ENCODE measurements at places on chromosomes 2 and 18. TPM values are rescaled to one million over a fixed set of nuclear protein-coding genes. Genes with fewer than 3 reads are reported as not detected.

FOXI3 gene
- not detected for total RNA-seq

GPD2 gene
- total RNA-seq: 112 TPM

ABCA12 gene
- total RNA-seq: 0.23 TPM

EIF2AK2 gene
- total RNA-seq: 76.4 TPM

PSMA8 gene
- total RNA-seq: 0.46 TPM

IL1RN gene
- not detected for total RNA-seq

RPRD1A gene
- 143 TPM for total RNA-seq

ANKMY1 gene
- total RNA-seq: 15.5 TPM

SERPINB3 gene
- not detected for total RNA-seq

SERPINB11 gene
- total RNA-seq: not detected

SDC1 gene
- total RNA-seq: 17.1 TPM

SP9 gene
- total RNA-seq: 14.5 TPM

SCN1A gene
- total RNA-seq: 61.8 TPM

MC5R gene
- 0.69 TPM for total RNA-seq

B3GNT7 gene
- total RNA-seq: 9.0 TPM

DNER gene
- total RNA-seq: 289 TPM

SLC9A2 gene
- 1.8 TPM for total RNA-seq

FANCL gene
- total RNA-seq: 59.7 TPM

GPAT2 gene
- total RNA-seq: 2.3 TPM

CEBPZOS gene
- total RNA-seq: 21.9 TPM

IL18RAP gene
- total RNA-seq: not detected

ASPRV1 gene
- total RNA-seq: 3.0 TPM

RAB27B gene
- 118 TPM for total RNA-seq

POTEC gene
- total RNA-seq: 0.46 TPM

LONRF2 gene
- 90.7 TPM for total RNA-seq

CXCR1 gene
- total RNA-seq: not detected

MAP2 gene
- 911 TPM for total RNA-seq

SFTPB gene
- total RNA-seq: not detected

ERFE gene
- 1.2 TPM for total RNA-seq

AQP12A gene
- total RNA-seq: not detected

INHBB gene
- 11.3 TPM for total RNA-seq

POTEJ gene
- total RNA-seq: 0.46 TPM

IL37 gene
- not detected for total RNA-seq

SCN7A gene
- total RNA-seq: 19.6 TPM

RPIA gene
- 7.8 TPM for total RNA-seq

SP140L gene
- total RNA-seq: 0.92 TPM

SERPINB4 gene
- not detected for total RNA-seq

PFN4 gene
- total RNA-seq: 0.92 TPM

WDR75 gene
- 65.5 TPM for total RNA-seq

FLACC1 gene
- 3.7 TPM for total RNA-seq

B4GALT6 gene
- total RNA-seq: 29.5 TPM

FBXO48 gene
- 1.4 TPM for total RNA-seq

PAIP2B gene
- total RNA-seq: 20.3 TPM
